SW 1271 (cell line): ENCODE measurements at places on chromosomes 7 and 10.

- no peak for DNase-seq
These were observed 251.7 kb upstream of the MYO3A start for GRCh38 chr10:25682203-25682851.

DNA sequence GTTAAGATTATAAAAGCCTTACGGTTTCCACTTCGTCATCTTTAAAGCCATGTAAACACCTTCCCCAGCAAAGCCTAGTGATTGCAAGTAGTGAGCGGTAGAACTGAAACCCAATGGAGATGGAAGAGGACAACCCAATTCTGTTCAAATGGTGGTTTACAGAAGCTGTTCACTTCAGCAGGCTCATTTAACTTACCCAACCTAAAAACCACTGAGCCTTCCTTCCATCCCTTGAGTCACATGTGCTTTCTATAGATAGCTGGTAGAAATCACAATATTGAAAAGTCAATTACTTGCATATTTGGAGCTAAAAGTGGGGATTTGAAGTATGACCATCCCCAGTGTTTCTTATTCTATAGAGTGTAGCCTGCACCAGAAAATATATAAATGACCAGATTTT, 667.7 kb downstream of the SUGCT start:
- DNase-seq: no peak

DNA sequence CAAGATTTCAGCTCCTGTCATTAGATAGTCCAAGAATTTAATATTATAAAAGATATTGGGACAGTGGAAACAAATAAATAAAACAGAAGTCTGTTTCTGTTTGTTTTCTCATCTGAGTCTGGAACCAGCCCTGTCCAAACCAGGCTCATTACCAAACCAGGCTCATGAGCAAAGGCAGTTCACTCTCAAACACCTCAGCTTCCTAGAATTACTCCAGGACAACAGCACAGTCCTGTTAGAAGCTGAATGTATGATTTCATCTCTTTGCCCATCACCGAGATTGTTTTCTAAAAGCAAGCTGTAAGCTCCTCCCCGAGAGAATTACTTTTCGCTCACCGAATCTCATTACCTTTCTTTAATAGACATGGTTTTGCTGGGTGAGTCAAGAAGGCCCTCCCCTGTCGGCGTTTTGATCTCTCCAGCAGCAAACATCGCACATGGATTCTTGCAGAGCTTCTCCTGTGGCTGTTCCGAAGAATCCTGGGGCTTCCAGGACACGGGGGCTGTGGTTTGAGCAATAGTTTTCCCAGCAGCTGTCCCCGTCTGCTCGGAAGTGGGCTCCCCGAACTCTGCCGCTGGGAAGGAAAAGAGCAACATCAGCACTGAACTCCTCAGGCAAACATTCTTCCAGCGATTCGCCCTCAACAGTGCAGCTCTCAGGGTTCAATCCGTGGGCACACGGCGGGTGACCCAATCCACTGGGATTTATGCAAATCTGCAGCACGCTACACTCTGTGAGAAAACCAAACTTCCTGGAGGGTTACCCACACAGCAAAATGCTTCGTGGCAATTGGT, 112.5 kb downstream of the SVIL start:
- DNase-seq: no peak

DNA sequence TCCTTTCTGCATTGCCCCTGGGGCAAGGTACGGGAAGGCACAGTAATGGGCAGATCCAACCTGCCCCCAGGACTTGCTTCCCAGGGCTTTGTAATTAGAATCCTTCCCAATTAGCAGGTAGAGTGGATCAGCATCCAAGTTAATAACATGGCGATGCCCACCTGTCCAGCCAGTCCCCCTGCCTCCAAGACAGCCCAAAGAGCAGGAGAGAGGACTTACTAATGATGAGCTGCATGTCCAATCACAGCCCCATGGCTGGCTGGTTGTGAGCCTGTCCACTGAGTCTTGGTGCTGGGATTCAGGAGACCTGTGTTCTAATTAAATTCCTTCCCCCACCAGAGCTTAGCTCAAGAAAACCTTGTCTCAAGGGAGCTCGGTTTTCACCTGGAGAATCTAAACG, 49.0 kb downstream of the RPS24 start:
- no peak for DNase-seq

GRCh38 chr7:29748286-29749099, 57.8 kb upstream of the WIPF3 start:
- peak; percentile 80 for DNase-seq

GRCh38 chr7:81449105-81449504, 320.7 kb downstream of the HGF start:
- DNase-seq: no peak

DNA sequence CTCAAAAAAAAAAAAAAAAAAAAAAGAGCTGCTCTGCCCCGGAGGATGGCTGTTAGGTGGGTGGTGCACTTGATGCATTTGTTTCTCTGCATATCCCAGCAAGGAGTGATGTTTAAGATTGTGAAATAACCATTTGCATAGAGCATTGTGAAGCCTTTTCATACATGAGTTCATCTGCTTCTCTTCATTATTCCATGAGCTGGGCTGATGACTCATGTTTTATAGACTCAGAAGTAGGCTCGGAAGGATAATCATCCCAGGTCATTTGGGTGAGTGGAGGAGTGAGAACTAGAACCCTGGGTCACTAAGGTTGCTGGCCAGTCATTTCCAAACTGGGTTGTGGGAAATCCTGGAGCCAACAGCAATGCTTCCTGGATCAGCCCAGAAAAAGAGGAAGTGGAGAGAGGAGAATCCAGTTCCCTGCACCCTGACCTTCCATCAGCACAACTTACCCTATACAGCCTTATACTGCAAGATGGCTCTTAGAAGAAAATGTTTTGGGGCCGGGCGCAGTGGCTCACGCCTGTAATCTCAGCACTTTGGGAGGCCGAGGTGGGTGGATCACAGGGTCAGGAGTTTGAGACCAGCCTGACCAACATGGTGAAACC, 45.3 kb downstream of the TACC2 start:
- DNase-seq: no peak

DNA sequence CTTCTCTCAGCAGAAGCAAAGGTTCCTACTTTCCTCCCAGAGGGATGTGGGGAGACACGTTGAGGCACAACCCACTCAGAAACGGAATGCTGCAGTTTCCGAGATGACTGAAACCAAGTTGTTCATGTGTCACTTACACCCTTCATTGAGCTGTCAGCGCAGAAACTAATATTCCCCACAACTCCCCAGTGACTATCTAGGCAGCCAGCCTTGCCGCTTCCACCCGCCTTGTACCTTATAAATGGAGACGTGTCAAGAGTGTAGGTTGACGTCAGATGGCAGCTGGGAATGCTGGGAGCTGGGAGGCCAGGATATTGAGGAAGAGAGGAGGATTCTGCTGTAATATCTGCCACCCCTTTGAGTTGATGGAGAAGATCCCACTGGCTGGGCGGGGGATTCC, 15.1 kb downstream of the GPR26 start:
- no peak for DNase-seq
